ENCODE measurements at places on chromosomes 1 and 21.

GRCh38 chr1:61670445-61670844, 54.5 kb downstream of the TM2D1 start:
- no peak for DNase-seq

DNA sequence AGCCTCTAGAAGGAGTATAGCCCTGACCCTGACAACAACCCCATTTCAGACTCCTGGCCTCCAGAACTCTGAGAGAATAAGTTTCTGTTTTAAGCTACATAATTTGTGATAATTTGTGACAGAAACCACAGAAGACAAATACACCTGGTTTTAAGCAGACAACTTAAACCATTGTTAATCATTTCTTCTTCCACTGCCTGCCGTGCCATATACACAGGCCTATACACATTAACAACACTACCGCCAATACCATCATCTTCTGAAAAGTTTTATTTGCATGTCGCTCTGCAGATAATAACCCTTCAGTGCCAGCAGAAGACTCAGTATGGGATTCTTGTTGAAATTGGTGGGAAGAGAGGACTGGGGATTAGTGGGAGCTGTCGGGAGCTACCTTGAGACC, 39.9 kb upstream of the KRTAP19-8 start:
- no peak for DNase-seq

DNA sequence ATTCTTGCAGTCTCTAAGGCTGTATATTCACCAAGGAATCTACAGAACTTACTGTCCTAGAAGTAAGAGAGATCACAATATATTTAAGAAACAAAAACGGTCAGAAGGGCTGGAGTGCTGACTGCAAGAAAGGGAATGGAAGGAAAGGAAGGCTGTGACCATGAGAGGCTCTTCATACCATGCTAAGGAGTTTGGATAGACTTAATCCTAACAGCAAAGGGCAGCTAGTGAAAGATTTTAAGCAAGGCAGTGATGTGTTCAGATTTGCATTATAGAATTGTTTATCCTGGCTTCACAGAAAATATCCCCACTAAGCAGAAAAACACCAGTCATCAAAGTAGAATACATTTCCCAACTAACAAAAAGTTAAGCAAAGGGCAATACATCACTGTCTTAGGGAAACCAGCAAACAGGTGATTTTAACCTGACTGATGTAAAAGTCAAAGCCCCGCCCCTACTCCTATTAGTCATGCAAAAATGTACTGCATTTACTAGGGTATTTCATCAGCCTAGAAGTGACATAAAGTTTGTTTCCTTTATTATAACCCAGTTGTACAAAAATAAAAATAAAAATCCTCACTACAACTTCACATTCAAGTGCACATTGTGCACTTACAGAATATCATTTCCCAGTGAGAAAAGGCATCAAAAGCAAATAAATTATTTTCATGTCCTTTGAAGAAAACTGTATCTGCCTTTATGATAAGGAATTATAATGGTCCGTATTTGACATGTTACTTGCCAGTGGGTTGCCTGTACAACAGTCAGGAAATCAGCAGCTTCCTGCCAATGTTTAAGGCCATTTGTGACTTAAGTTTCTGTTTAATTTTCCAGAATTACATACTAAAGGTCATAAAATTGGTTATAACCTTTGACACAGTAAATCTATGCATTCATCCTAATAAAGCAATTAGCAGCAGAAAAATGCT, 17.2 kb downstream of the JAK1 start:
- DNase-seq, result no peak

GRCh38 chr21:33572350-33572749, 16.1 kb downstream of the DONSON start:
- no peak for DNase-seq

DNA sequence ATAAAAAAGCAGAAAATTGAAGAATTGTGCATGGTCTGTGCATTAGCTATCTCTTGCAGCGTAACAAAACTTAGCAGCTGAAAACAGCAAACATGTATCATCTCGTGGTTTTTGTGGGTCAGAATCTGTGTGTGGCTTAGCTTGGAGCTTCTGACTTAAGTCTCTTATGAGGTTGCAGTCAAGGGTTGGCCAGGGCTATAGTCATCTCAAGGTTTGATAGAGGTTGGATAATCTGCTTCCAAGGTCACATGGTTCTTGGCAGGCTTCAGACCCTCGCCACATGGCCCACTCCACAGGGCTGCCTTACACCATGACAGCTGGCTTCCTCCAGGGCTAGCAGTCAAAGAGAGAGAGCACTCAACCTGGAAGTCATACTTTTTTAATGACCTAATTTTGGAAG, 35.9 kb downstream of the CNST start:
- no peak for DNase-seq

DNA sequence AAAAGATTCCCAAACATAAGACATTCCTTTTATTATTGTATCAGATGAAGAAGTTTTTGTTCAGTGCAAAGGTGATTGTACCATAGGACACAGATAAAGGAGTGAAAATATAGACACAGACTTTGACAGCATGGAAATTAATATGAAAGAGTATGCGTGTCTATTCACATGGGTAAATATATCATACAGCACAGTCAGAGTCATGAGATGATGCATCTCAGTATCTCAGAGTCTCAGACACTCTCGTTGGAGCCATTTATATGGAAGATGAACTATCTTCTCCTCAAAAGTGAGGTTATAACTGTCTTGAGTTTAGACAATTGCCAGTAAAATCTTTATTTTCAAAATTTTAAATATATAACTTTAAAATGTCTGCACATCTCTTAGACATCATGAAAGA, 158.4 kb upstream of the C8B start:
- DNase-seq, result no peak

DNA sequence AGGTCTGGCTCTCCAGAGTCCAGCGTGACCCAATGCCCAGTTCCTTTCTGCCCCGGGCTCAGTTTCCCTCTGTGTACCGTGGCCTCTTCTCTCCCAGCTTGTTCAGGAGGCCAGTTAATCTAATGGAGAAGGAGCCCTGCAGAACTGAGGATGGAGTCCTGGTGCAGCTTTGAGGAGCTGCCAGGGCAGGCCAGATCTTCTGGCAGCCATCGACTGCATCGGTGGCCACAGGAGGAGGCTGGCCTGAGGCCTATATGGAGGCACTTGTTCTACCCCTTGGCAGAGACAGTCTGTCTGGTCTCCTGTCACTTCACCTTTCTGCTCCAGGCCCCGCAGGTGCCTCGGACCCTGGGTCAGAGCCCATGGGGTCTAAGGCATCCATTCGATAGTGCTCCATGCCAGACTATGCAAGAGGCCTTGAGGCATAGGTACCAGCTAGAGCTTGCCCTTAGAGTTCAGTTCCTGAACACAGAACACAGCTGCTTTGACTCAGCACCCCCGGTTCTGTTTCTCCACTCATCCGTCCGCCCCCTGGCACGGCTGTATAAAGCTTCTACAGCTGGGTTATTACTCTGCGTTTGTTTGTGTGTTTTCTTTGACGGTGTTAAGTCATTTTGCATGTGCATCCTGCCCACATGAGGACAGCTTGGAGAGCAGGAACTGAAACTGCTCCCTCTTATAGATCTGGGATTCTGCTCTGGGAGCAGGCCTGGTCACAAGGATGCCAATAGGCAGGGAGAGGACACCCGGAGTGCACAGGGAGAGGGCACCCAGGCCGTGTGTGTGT, 18.5 kb upstream of the LRRN2 start:
- no peak for DNase-seq

All from activated CD4-positive, alpha-beta T cell treated with anti-CD3 and anti-CD28 coated beads, Interleukin-2, amount 50 U/mL, for 48 hours (primary cell).